ENCODE measurements at places on chromosomes 11 and 22. TPM values are rescaled to one million over a fixed set of nuclear protein-coding genes. Genes with fewer than 3 reads are reported as not detected.

WNT7B gene
- 42.0 TPM for total RNA-seq

PAX6 gene
- total RNA-seq, result 14.6 TPM

KREMEN1 gene
- total RNA-seq, result 2.7 TPM

CRYAB gene
- not detected for total RNA-seq

MMP8 gene
- not detected for total RNA-seq

PRR5 gene
- 14.5 TPM for total RNA-seq

GLYATL2 gene
- 0.33 TPM for total RNA-seq

GRCh38 chr11:201966-202365 lies 5.2 kb downstream of the BET1L start:
- H3K36me3 ChIP-seq, result peaks cover 5% of the 10 kb centered on the region
- H3K27me3 ChIP-seq, result no peaks in the 10 kb centered on the region
- H3K4me1 ChIP-seq, result peaks cover 8% of the 10 kb centered on the region
- no peak for DNase-seq

- peak; percentile 22 for DNase-seq
- no peak overlapping the region for H3K27ac ChIP-seq
- H3K36me3 ChIP-seq, result no peaks in the 10 kb centered on the region
Observed at GRCh38 chr11:46119352-46120216, 1.7 kb downstream of the PHF21A start.

- no peak overlapping the region for H3K4me3 ChIP-seq
- no peak for DNase-seq
- no peaks in the 10 kb centered on the region for H3K27me3 ChIP-seq
Observed at GRCh38 chr11:4960877-4961276, 5.4 kb upstream of the OR51A2 start.

GRCh38 chr11:11510939-11511338 lies 110.9 kb downstream of the GALNT18 start:
- no peak overlapping the region for H3K4me3 ChIP-seq
- no peak for DNase-seq
- no peak overlapping the region for H3K27ac ChIP-seq
- no peaks in the 10 kb centered on the region for H3K36me3 ChIP-seq
- H3K27me3 ChIP-seq, result no peaks in the 10 kb centered on the region

DNA sequence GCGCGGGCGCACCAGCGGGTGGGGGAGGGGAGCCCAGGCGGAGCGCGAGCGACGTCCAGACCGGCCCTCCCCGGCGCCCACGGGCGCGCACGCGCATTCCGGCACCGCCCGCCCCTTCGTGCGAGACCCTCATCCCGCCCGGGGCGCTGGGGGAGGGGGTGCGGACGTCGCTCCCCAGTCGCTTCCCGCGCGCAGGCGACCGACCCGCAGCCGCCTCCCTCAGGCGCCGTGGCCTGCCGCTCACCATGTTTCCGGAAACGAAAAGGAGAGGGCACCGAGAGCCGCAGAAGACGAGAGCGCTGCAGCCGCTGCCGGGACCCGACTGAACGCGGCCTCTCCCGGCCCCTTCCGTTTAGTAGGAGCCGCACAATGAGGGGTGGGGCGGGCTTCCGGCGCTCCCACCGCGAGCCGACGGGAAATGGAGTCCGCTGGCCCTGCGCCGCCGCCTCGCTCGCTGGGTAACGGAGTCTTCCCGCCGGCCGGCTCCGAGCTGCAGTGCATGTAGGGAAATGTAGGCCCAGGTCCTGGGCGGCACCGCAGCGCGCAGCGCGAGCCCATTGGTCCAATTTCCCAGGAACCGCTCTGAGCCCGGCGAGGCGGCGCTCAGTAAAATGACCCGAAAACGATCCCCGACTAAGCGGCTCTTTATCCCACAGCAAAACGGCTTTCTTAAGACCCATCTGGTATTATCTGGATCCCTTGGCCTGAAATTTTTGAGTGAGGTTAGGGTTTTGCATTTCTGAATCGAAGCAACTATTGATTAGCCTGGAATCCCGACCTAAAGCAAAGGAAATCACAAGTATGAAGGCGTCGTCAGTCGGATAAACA lies at the start of gene CFL1:
Gene CFL1 (minus strand): TSS at position 328 of the 828 bp plus-strand sequence. CDS start 81 bp downstream, at position 247.
- H3K36me3 ChIP-seq, result peaks cover 37% of the 10 kb centered on the region
- no peaks in the 10 kb centered on the region for H3K27me3 ChIP-seq
- DNase-seq, result peak; percentile 99
- H3K4me1 ChIP-seq, result peaks cover 42% of the 10 kb centered on the region
- H3K27ac ChIP-seq, result peak within 1 kb of the TSS; percentile 74
- H3K4me3 ChIP-seq, result peak within 1 kb of the TSS; percentile 79

DNA sequence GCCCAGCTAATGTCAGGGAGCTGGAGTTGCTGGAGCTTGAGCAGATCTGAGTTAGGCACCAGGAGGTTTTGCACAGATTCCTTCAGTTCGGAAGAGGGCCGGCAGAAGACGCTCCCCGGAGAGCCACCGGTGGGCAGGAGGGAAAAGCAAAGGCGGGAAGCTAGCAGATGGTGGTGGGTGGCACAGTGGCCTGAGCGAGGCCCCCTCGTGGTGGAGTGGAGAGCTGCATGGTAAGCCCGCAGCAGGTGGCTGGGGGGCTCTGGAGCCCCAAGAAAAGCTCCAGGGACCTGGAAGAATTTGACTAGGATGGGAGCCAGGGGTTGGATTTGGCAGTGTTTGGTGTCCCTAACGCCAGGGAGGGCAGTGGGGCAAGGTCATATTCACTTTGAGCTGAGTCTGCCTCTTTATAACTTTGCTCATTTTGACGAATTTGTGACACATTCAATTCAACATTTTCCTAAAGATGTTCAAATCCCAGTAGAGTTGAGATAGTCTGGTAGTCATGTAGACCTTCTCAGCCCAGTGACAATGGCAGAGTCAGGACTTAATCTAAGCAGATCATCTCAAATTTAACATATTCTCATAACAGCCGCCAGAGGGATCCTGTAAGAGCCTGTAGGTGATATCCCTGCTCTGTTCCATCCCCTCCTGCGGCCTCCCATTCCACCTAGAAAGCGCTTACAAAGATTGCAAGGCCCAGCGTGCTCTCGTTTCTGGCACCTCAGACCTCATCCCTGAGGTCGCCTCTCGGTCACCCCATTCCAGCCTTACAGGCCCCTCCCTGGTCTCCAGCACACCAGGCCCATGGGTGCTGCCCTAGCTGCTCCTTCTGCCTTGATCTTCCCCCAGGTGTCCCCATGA lies 57.9 kb downstream of the TRIM29 start:
- H3K36me3 ChIP-seq, result no peaks in the 10 kb centered on the region
- no peak for DNase-seq
- H3K4me1 ChIP-seq, result no peaks in the 10 kb centered on the region
- H3K27ac ChIP-seq, result no peak overlapping the region

DNA sequence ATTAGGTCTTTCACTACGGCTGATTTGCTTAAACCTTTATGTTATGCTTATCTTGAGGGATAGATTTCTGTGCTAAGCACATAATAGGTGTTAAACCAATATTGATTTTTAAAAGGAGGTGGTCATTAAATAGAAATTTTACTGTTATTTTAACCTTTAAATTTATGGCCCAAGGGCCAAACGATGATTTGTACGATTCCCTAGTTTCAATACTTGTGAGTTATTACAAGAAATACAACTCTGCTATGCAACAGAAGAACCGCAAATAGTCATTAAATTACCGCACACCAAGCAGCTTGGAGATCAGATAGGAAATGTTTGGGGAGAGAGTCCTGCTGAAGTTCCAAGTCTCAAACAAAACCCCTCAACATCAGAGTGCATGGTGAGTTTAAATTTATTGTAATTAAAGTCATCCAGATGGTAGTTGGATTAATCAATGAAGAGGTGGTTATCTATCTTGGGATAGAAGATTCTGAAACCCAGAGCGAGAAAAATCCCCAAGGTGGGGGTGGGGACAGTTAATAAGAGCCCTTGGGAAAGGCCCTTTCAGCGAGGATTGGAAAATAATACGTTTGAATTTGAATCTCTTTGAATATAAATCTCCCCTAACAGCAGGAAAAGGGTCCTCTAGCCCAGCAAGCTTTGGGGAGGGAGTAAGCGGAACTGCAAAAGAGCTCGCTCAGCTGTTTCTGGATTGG lies 805 bp upstream of the QSER1 start:
- peak overlapping the region; percentile 82 for H3K4me3 ChIP-seq
- no peaks in the 10 kb centered on the region for H3K27me3 ChIP-seq
- DNase-seq, result peak; percentile 31

DNA sequence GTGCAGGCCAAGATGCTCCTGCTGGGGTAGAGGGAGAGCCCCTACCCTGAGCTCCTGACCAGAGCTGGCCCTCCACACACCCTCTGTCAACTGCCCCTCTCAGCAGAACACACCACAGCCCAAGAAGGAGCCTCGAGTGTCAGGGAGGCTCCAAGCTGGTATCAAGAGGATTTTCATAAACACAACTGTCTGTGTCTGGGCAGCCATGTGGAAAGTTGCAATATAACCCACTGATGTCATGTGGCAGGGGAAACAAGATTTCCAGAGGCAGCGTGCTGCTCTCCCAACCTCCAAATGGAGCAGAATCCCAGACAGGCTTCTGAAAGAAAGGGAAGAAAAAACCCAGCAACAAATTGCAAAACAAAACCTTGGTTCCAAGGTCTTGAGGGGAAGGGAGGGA lies 569.9 kb downstream of the BUD13 start:
- H3K27ac ChIP-seq, result no peak overlapping the region
- H3K36me3 ChIP-seq, result no peaks in the 10 kb centered on the region
- no peaks in the 10 kb centered on the region for H3K4me1 ChIP-seq
- no peak overlapping the region for H3K4me3 ChIP-seq
- no peaks in the 10 kb centered on the region for H3K27me3 ChIP-seq
- no peak for DNase-seq

GRCh38 chr11:356610-357009 lies 12.7 kb upstream of the B4GALNT4 start:
- no peak overlapping the region for H3K4me3 ChIP-seq
- no peak for DNase-seq
- peaks cover 9% of the 10 kb centered on the region for H3K4me1 ChIP-seq
- H3K36me3 ChIP-seq, result no peaks in the 10 kb centered on the region
- H3K27ac ChIP-seq, result no peak overlapping the region

GRCh38 chr11:30504468-30504867 lies 81.7 kb downstream of the MPPED2 start:
- no peak overlapping the region for H3K4me3 ChIP-seq
- no peaks in the 10 kb centered on the region for H3K27me3 ChIP-seq
- no peaks in the 10 kb centered on the region for H3K36me3 ChIP-seq
- H3K4me1 ChIP-seq, result no peaks in the 10 kb centered on the region
- DNase-seq, result no peak

DNA sequence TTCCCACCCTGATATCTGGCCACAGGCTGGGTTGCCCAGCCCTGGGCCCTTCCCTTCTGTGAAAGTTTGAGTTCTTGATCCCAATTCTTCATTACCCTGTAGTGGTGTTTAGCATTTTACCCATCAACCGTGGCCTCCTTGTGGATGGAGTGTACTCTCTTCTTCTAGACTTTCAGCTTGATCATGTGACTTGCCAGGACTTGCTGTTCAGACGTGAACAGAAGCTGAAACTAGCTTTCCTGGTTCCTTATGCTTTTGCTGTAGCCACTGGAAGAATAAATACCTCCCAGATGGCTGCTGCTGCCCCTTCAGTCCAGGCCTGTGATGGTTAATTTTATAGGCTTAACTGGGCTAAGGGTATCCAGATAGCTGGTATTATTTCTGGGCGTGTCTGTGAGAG lies 32.7 kb upstream of the DAGLA start:
- H3K27ac ChIP-seq, result no peak overlapping the region
- no peaks in the 10 kb centered on the region for H3K36me3 ChIP-seq
- peaks cover under 1% of the 10 kb centered on the region for H3K4me1 ChIP-seq
- H3K4me3 ChIP-seq, result no peak overlapping the region
- no peak for DNase-seq

DNA sequence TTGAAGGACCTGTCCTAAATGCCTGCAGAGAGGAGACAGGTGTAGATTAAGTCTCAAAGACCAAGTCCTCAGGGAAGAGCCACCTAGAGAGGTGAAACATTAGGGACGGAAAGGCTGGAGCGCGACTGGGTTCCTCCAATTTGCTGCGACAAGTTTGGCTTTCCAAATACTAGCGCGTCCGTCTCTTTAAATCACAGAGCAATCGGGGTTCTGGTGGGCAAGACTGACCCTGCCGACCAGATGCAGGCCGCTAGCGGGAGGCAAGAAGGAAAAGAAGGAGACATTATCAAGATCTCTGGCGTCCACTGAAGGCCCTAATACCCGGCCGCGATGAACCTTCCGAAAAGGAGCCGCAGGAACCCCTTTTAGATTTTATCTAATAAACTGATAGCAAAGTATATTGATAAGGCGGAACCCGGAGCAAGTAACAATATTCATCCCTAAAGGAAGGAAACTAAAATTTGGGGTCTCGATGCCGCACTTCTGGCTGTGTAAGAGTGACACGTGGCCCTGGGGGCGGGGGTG lies 128.2 kb upstream of the C11orf58 start:
- no peaks in the 10 kb centered on the region for H3K36me3 ChIP-seq
- no peak overlapping the region for H3K4me3 ChIP-seq
- no peak for DNase-seq

DNA sequence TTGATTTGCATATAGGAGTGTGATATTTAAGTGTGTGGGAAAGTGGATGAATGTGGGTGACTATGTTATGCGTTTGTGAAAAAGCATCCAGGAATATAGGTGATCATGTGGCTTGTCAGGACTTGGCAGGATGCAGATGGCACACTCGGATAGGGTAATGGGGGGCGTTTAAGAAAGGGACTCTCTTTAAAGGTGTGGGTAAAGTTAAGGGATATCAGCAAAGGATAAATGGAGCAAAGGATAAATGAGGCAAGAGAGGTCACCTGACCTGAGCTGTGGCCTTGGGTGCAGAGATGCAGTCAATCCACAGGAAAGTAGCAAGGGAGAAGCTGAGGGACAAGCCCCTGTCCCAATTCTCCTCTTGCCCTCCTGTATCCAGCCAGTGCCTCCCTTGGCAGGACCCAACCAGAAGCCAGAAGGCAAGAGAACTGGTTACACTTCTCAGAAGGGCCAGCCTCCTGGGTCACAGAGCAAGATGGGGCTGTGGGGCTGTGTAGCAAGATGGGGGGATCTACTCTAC lies 47.5 kb upstream of the GRAMD1B start:
- no peaks in the 10 kb centered on the region for H3K4me1 ChIP-seq

GRCh38 chr22:49235463-49236300 lies 592.0 kb downstream of the BRD1 start:
- no peaks in the 10 kb centered on the region for H3K36me3 ChIP-seq
- no peaks in the 10 kb centered on the region for H3K27me3 ChIP-seq
- no peaks in the 10 kb centered on the region for H3K4me1 ChIP-seq
- no peak overlapping the region for H3K27ac ChIP-seq
- no peak overlapping the region for H3K4me3 ChIP-seq

Measured in PC-3 (cell line).